Stimulated activated CD8-positive, alpha-beta memory T cell treated with anti-CD3 and anti-CD28 coated beads, Interleukin-7, amount 100 ng/mL, for 48 hours (primary cell): ENCODE measurements at places on chromosomes 6 and 20.

DNA sequence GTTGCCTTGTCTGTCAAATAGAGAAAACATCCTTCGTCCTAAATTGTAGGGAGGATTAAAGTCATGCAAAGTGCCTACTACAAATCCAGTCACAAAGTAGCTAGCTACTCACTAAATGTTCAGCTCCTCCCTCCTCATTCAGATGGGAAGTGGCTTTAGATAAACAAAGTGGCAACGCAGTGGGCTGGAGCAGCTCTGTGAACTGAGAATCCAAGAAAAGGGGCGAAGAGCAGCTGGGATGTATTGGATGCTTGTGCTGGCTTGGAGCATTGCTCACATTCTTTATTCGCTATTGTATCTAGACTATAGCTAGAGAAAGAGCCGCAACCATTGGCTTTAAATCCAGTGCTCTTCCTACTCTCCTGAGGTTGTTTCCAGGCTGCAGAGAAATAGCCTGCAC is 10.3 kb downstream of the MOG start:
- DNase-seq = no peak

- DNase-seq = no peak
Observed at GRCh38 chr20:23084845-23085365, 1.2 kb downstream of the CD93 start.

- no peak for DNase-seq
Observed at GRCh38 chr6:34015586-34015985, 130.3 kb downstream of the GRM4 start.

DNA sequence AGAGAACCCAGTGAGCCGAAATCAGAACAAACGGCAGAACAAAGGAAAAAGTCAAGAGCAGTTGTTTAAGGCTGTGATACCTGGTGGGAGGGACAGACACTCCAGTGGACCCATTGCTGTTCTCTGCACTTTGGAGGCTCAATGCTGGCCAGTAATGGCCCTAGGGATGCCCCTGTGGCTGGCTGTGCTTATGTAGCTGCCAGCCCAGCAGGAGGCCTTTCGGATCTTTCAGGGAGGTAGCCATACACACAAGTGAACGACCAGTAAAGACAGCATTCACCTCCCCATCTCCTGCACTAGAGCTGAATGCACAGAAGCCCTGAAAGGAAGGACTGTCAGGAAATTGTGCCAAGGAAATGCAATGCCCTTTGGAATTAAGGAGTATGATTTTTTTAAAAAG is 34.3 kb downstream of the GPLD1 start:
- no peak for DNase-seq

DNA sequence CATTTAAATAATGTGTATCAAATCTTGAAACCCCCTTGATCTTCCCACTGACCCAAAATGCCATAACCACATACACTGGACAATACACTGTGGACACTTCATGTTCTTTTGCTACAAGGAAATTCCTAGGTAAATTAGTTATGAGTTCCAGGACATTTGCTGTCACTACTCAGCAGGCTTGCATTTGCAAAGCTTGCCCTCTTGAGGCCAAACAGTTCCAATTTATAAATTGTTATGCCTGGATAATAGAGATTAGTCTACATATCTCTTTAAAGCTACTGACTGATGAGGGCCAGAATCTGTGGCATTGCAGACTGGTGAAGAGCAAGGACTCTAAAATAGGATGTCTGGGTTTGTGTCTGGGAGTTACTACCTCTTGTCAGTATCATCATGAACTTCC is 17.4 kb upstream of the RAB32 start:
- DNase-seq = no peak

- DNase-seq = no peak
Observed at GRCh38 chr6:143325379-143326140, 124.9 kb downstream of the ADAT2 start.

DNA sequence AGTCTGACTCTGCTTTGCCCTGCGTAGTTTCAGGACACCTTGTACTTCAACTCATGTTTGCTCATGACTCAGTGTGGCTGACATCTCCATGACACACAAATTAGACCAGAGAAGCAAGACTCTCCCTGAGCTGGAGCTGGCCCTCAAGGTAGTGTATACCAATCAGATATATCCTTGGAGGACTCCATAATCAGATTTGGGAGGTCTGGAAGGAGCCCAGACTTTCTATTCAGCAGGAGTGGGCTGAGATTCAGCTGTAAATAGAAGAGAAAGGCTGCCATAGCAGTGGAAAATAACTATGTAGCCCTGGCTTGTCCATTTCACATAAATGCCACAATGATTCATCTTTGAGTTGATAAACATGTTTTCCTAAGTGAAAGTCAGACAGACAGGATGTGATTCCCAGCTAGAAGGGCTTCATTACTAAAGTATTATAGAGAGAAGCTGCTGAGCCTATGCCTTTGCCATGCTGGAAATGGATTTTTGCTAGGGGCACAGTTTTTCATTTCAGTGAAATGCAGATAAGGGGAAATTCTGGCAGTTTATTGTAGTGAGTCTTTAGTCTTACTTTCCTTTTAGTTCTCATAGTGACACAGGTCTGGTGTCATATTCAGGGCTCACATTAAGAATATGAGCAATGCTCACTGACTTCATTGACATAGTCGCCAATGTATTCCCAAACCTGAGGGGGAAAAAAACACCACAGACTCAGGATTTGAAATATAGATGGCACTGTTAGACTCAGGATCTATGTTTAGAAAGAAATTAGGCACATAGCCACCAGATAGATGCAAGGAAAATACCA is 95.3 kb downstream of the CLVS2 start:
- no peak for DNase-seq

- no peak for DNase-seq
Observed at GRCh38 chr20:43460172-43460829, 2.6 kb downstream of the SRSF6 start.

DNA sequence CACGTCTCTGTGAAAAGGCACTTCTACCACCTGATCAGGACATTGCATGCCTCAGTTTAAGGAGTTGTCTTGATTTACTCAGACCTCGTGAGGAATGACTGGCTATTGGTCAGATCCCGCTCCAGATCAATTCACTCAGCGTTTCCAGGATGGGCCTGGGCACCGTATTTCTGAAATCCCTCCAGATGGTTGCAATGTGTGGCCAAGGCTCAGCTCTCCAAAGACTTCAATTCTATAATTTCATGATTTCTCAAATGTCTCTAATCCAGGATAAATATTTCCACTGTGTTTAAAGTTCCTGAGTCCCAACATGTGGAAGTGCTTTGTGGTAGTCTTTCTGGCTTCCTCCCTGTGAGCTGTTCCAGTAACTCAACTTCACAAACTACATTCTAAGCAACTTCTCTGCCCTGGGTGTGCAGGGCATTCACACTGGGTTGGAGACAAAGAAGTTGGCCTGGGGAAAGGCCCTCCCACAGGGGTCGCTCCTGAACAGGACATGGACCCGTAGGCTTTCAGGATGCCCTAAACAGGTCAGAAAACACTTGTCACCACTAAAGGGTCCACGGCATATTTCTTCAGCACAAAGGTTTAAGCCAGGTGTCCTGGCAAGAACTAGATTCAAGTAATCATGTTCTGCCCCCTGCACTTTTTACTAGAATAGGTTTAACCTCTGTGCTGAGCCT is 212.1 kb downstream of the WDR27 start:
- DNase-seq = no peak

DNA sequence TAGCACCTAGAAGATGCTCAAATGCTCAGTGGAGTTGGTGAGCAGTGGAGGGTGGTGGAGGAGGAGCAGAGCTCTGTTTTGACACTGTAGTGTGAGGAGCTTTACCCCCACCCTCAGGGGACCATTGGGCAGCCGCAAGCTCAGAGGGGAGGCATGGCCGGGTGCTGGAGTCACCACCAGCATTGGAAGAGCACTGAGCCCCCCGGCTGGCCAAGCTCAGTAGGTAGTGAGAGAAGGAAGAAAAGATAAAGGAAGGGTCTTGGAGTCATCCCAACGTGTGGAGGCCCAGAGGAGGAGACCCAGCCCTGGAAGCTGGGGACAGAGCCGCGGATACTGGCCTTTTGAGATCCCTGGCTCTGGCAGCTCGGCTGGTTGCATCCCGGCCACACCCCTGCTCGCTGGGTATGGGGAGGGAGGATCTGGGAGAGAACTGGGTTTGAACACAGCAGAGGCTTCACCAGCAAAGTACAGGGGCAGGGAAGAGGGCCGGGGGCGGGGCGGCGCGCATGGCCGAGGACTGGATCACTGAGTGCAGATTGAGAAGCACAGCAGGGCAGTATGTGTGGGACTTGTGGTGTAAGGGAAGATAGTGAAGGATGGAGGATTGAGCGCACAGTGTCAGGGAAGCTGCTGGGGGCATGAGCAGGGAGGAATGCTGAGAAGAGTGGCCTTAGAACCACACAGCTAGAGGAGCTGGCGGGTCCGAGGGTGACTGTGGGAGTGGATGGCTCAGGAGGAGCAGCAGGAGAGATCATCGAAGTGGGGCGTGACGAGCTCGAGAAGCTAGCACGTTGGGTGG is 24.4 kb downstream of the SYNDIG1 start:
- no peak for DNase-seq

DNA sequence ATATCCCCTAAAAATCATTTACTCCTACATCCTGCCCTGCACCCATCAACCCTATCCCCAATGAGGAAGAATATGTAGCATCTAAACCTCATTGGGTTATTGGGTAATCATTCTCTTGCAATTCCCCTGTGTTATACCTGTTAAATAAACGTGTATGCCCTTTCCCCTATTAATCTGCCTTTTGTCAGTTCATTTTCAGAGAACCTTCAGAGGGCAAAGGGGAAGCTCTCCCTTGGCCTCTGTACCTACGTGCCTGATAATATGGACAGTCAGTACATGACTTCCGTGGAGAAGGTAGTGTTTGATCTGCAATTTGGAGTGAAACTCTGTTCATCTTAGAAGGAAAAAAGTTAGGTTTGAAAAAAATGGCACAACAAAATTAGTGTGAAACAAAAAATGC is 173.5 kb upstream of the RUNX2 start:
- no peak for DNase-seq

DNA sequence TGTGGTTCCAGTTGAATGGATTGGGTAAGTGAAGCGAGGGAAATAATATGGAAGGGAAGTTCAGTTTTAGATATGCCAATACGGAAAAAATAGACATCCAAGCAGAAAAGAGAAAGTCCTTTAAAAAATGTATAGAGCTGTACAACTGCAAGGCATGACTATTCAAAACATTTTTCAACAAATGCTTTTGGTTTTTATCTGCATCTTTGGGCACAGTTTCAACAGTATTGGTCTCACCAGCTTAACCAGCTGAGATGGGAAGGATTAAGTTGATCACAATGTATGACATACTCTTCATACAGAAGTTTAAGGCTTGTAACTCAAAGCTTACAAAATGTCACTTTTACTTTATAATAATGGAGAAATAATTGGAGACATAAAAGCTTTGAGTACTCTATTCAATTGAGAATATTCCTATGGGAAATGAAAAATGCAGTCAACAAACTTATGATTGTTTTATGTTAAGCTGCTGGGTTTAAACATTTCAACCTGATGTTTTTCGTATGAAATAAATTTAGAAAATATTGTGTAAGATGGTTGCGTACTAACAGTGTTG is 16.3 kb upstream of the UTRN start:
- no peak for DNase-seq

DNA sequence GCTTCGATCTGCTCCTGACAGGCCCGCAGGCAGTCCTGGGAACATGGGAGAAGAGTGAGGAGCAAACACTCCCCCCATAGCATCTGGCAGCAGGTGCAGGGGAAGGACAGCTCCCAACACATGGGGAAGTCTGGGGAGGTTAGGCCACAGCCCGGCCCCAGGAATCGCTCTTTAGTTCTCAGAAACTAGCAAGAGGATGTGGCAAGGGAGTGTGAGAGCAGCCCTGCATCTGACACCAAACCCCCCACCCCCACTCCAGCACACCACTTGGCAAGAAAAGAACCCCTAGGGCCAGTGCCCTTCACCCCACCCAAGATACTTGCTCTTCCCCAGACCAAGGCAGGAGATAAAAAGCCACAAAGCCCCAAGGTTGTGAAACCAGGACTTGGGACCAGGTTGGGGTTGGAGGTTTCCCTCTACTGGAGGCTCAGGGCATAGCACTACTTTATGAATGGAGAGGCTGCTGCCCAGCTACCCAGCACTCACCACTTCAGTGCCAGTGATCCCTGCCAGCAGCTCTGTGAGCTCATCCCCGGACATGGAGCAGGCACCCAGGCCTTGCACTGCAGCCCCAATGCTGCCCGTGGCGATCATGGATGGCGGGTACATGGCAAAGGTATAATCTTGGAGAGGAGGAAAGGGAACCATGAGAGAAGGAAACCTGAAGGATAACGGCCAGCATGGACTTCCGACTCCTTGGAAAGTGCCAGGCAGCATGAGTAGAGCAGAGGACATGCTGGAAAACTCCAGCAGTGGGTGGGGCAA is 5.4 kb downstream of the CCND3 start:
- peak; percentile 72 for DNase-seq
